Esophagus squamous epithelium (tissue), 5 donors: ENCODE measurements at places on chromosomes 1 and 21. TPM values are rescaled to one million over a fixed set of nuclear protein-coding genes. Genes with fewer than 3 reads are reported as not detected.
A peak's percentile ranks its signal among the peaks of the same experiment; 100 is the strongest.

DNA sequence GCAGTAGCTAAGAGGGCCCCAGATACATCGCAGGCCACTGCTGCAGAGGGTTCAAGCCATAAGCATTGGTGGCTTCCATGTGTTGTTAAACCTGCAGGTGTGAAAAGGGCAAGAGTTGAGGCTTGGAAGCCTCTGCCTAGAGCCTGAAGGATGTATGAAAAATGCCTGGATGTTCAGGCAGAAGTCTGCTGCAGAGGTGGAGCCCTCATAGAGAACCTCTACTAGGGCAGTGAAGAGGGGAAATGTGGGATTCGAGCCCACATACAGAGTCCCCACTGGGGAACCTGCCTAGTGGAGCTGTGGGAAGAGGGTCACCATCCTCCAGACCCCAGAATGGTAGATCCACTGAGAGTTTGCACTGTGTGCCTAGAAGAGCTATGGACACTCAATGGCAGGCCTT lies 30.6 kb upstream of the ADGRL4 start:
- H3K4me3 ChIP-seq: no peak overlapping the region
- H3K4me1 ChIP-seq: no peaks in the 10 kb centered on the region
- no peak overlapping the region for H3K27ac ChIP-seq

GRCh38 chr1:244050014-244050834 lies 859 bp upstream of the ZBTB18 start:
- H3K36me3 ChIP-seq: peaks cover 7% of the 10 kb centered on the region
- peaks cover 8% of the 10 kb centered on the region for H3K4me1 ChIP-seq
- peak overlapping the region; percentile 38 for H3K4me3 ChIP-seq
- peak overlapping the region; percentile 84 for H3K27ac ChIP-seq
- no peaks in the 10 kb centered on the region for H3K27me3 ChIP-seq

GRCh38 chr21:34992736-34993398 lies 56.2 kb downstream of the RUNX1 start:
- no peaks in the 10 kb centered on the region for H3K27me3 ChIP-seq
- peaks cover 20% of the 10 kb centered on the region for H3K4me1 ChIP-seq
- DNase-seq: no peak
- no peak overlapping the region for H3K4me3 ChIP-seq

DNA sequence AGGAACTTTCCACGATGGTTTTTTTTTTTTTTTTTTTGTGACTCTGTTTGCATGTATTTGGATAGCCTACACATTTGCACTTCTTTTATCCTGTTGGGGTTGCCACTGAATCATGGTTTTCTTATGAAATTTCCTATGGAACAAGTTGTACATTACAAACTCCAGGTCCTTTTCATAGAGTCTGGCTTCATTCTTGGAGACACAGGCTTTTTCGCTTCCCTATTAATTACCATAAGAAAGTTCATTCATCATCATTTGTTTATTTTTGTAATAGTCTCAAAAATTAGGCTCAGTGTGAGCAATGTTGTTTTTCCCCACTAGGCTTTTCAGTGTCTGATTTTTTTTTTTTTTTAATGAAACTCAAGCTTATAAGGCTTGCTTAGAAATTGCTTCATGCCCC lies 179.4 kb downstream of the FMN2 start:
- H3K27me3 ChIP-seq: no peaks in the 10 kb centered on the region
- H3K36me3 ChIP-seq: no peaks in the 10 kb centered on the region
- DNase-seq: no peak
- no peaks in the 10 kb centered on the region for H3K4me1 ChIP-seq

DNA sequence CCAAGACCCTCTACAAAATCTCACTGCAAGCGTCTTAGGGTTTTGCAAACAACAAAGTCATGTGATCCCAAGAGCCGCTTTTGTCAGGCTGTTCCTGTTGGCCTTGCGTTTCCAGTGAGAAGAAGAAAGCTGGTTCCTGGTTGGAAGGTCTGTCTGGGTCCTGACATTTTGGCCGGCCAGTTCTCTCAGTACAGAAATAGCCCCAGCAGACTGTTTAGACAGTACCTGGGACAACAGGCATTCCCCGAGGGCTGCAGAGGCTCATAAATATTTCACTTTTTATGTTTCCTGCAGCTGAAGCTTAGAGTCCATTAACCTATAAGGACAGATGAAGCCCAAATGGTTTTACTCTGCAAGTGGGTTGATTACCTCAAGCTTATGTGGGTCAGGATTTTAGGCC lies 8.6 kb downstream of the GPR137B start:
- no peaks in the 10 kb centered on the region for H3K36me3 ChIP-seq
- H3K27me3 ChIP-seq: no peaks in the 10 kb centered on the region
- no peak for DNase-seq
- no peak overlapping the region for H3K4me3 ChIP-seq
- H3K27ac ChIP-seq: no peak overlapping the region

GRCh38 chr1:160905617-160905989 lies 20.6 kb upstream of the ITLN1 start:
- H3K4me3 ChIP-seq: no peak overlapping the region
- DNase-seq: no peak
- no peaks in the 10 kb centered on the region for H3K27me3 ChIP-seq
- no peak overlapping the region for H3K27ac ChIP-seq
- H3K4me1 ChIP-seq: no peaks in the 10 kb centered on the region
- no peaks in the 10 kb centered on the region for H3K36me3 ChIP-seq

GRCh38 chr21:41744028-41744930 lies 22.6 kb downstream of the RIPK4 start:
- H3K27ac ChIP-seq: no peak overlapping the region
- peaks cover 41% of the 10 kb centered on the region for H3K4me1 ChIP-seq
- peaks cover 13% of the 10 kb centered on the region for H3K27me3 ChIP-seq

The CD52 gene
- total RNA-seq: 22.1 TPM

The SEMA6C gene
- total RNA-seq: 1.1 TPM

The PLA2G2A gene
- total RNA-seq: 19.8 TPM

The ASTN1 gene
- total RNA-seq: not detected

The OR6K3 gene
- not detected for total RNA-seq

The CRYBG2 gene
- 106 TPM for total RNA-seq
